ENCODE measurements at places on chromosomes 5 and 9.

- DNase-seq: peak; percentile 42
These were observed 16.7 kb upstream of the MTMR12 start for GRCh38 chr5:32329395-32329834.

DNA sequence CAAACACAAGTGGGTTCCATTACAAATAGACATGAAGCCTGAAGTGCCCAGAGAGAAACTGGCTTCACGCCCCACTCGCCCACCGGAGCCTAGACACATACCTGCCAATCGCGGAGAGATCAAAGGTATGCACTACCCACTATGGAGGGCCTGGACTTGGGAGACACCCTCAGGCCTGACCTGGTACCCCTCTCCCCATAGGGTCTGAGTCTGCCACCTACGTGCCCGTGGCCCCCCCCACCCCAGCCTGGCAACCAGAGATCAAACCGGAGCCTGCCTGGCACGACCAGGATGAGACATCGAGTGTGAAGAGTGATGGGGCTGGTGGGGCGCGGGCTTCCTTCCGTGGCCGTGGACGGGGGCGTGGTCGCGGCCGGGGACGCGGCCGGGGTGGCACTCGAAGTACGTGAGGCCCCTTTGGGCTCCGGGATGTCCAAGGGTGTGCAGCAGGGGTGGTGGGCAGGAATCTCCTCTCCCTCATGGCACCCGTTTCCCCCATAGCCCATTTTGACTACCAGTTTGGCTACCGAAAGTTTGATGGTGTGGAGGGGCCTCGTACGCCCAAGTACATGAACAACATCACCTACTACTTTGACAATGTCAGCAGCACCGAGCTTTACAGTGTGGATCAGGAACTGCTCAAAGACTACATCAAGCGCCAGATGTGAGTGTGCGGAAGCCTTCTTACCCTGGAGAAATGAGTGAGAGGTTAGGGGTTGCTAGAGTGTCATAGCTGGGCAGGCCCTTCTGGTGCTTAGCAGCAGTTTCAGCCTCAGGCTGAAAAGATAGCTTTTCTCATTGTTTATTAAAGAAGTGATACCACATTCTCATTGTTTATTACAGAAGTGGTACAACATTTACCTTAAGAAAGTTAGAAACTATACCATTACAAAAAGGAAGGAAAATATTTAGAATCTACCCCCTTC, 38.7 kb downstream of the LARP1 start:
- DNase-seq: no peak

GRCh38 chr5:141821430-141821925, 56.7 kb downstream of the PCDH1 start:
- DNase-seq: peak; percentile 76

GRCh38 chr9:21454149-21454548, 13.9 kb downstream of the IFNA1 start:
- DNase-seq: peak; percentile 30

- DNase-seq: no peak
These were observed 59.0 kb downstream of the NACC2 start for GRCh38 chr9:136036050-136036449.

DNA sequence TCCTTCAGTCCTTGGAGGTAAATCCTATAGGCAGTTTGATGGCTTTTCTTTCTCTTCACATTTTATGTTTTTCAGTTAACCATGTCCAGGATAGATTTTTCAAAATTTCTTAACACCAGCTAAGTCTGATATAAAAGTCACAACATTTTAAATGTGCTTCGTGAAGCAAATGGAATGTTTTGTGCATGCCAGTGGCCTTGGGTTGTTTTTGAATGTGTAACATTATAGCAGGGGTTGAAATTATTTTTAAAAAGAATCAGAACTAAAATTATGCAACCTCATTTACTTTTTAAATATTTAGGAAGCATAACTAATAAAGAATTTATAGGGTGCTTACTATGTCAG, 201.1 kb downstream of the ARHGEF28 start:
- no peak for DNase-seq

DNA sequence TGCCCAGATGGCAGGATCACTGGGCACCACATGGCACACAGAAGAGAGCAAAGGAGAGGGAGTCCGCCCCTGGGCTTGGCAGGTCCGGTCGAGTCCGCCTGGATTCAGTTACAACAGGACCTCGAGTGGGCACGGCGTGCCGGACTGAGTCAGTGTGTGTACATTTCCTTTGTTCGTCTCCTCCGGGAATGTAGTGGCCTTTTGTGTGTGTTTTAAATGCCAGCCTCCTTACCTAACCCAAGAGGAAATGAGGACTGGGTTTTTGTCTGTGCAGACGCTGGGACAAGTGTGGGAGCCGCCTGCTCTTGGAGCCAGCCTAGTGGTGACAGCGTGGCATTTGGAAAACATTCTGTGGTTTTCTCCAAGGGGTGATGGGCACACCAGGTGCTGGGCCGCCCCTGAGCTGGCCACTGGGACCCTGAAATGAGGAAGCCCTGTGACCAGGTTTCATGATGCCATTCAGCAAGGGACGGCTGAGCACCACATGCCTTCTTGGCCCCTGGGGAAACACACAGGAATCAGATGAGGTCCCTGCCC, 9.6 kb downstream of the NEK6 start:
- peak; percentile 68 for DNase-seq

- DNase-seq: peak; percentile 24
These were observed 31.7 kb upstream of the PRXL2C start for GRCh38 chr9:96686638-96687335.

GRCh38 chr9:26954050-26954508, 2.1 kb upstream of the IFT74 start:
- no peak for DNase-seq

GRCh38 chr5:4882186-4882585, 257.9 kb upstream of the ADAMTS16 start:
- DNase-seq: no peak

DNA sequence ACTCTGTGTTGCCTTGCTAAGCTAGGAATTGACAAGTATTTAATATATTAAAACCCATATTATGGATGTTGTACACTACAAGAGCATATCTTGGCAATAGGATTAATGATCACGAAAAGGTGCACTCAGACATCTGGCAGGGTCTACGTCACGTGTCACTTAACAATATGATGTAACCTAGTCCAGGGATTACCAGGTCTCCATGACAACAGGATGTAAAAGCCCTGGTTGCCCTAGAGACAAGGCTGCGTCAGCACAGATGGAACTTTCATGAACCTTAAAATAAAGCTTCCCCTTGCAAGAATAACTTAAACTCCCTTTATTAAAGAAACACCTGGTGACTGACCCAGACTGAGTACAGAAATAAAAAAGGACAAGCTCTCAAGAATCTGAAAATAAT, 717.8 kb downstream of the CDH18 start:
- no peak for DNase-seq

DNA sequence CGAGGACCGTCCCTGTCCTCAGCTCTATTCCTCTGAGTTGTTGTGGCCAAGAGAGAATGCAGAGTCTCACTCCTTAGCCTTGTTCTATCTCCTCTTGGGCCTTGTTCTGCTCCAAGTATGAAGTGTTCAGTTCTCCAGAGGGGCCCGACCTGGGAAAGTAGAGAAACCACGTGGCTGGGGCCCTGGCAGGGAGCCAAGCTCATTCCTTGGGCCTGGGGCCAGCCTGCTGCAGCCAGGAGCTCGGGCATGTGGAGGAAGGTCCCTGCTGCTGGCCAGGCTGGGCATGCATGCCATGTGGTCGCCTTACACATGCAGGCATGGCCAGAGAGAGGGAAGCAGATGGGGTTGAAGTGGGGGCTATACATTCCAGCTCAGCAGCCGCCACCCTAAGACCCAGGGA, 60.7 kb downstream of the COL27A1 start:
- no peak for DNase-seq

DNA sequence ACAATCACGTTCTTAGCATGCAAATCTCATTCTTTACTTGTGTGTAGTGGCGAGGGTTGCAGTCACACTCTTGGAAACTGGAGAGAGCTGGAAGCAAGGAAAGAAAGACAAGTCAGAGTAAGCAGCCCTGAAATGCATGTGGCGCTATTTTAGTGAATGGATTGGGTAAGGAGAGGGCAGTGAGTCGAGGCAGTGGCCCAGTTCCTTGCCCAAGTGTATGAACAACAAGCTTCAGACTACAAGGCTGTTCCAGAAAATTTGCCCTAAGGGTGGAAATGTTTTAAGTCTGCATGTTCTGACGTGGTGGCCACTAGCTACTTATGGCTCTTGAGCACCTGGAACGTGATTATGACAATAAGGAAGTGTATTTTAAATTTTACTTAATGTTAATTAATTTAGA, 59.4 kb upstream of the PTPN3 start:
- DNase-seq: peak; percentile 49

DNA sequence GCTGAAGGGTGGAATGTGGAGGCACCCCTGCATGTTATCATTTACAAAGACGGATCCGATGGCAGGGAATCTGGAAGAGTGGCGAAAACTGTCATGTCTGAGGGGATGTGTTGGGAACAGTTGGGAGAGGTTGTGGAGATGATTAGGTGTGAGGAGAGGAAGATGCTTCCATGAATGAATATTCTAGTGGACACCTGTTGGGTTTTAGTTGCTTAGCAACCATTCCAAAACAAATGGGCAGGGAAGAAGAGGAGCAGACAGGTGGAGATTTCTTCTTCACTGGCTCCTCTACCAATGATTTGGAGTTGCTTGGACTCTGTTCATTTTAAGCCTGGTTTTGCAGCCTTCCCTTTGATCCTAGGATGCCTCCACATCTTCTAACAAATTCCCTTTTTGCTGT, 465.3 kb upstream of the CLINT1 start:
- DNase-seq: no peak

GRCh38 chr5:159913501-159913900, 2.8 kb upstream of the ADRA1B start:
- DNase-seq: no peak

All from foreskin keratinocyte (primary cell).